ENCODE measurements at places on chromosomes 1 and 21.

DNA sequence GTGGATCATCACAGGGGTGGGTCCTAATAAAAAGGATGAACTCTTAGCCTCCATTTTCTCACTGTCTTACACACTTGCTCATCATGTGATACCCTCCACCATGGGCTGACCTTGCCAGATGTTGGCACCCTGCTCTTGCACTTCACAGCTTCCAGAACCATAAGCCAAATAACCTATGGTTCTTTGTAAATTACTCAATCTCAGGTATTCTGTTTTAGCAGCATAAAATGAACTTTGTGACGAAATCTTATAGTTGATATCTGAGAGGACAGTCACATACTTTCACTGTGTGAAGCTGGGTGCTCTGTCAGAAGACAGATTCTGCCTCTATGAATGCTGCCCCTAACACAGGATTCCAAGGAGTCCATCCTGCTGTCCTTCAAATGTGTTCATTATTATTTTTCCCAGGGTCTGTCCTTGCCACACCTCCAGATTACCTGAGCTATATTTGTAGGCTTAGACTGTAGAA, 13.8 kb downstream of the DUSP10 start:
- DNase-seq, result no peak

GRCh38 chr1:162772571-162773154, 17.8 kb upstream of the HSD17B7 start:
- DNase-seq, result no peak

DNA sequence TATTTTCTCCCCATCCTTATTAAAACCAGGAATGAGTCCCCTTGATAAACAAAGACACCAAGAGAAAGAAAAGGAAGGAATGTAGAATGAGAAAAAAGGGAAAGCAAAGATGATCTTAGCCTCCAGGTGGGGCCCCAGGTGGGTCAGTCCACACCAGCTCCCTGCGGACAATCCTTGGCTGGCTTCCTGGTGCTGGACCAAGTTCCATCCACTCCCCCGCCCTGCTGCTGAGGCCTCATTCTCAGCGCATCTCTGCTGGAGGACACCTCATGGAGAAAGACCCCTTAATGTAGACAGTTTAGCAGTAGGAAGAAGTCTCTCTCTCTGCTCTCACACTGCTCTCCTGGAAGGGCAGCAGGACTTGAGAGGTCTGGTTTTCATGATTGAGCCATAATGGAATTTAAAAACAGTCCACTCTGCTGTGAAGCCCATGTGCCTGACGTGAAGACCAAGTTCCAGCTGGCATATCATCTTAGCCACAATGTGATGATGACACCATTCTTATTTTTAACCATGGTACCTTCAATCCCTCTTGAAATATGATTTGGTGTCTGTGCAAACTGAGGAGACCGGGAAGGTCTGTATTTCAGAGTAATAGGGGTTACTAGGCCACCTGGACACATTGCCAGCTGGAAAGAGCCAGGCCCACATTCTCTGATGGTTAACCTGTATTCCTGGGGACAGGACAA, 83.1 kb downstream of the WLS start:
- no peak for DNase-seq

DNA sequence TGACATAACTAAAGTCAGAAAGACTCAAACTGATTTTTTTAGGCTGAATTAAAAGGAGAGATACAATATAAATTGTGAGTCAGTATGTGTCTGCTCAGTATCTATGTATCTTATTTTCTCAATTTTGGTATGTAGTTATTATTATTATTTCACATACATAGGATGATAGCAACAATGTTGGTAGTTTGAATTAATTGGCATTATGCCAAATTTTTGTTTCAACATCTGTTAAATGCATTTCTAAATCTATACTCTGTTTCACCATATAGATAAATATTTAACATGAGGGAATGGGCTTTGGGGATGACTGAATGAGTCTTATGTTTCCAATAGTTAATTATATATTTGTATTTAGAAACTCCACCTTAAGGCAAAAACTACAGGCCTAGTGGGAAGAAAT, 12.6 kb upstream of the HMCN1 start:
- no peak for DNase-seq

DNA sequence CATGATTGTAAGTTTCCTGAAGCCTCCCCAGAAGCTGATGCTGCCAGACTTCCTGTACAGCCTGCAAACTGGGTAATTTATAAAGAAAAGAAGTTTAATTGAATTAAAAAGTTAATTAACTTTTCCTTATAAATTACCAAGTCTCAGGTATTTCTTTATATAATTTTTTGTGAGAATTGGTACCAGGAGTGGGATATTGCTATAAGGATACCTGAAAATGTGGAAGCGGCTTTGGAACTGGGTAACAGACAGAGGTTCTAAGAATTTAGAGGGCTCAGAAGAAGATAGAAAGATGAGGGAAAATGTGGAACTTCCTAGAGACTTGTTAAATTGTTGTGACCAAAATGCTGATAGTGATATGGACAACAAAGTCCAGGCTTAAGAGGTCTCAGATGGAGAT, 163.1 kb downstream of the PTPRU start:
- no peak for DNase-seq

GRCh38 chr1:185813401-185813979, 79.3 kb downstream of the HMCN1 start:
- DNase-seq, result peak; percentile 41

- no peak for DNase-seq
Measured at GRCh38 chr1:67700692-67701410, 15.8 kb downstream of the GADD45A start.

GRCh38 chr1:76951153-76951552, 83.9 kb downstream of the ST6GALNAC5 start:
- no peak for DNase-seq

DNA sequence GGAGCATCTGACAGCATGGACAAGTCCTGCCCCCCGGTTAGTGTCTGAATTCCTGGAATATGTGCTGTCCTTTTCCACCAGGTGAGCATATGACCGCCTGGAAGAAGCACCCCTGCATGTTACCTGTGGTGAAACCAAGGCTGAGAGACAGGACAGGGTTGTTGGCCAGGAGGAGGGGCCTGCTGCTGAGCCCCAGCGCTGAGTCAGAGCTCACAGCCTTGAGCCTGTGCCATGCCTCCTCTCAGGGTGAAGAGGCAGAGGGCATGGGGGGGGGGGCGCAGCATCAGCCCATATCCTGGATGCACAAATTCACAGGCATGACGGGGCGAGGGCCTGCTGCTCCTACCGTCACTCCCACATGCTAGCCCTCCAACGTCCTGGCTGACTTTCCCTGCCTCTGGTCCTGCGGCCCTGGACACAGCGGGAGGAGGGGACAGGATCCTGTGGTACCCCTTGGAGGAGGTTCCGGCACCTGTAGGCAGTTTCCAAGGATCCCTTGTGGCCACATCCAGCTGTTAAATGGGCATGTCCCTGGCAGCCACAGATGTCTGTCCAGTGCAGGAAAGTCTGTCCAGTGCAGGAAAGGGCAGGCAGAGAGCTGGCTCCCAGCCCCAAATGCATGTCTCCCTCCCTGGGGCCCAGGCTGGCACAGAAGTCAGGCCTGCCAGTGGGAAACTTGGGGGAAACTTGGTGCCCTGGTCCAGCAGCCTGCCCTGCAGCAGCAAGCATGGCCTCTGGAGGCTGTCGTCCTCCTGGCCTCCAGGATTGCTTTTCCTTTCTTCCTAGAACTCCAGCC, 23.9 kb downstream of the TTC34 start:
- DNase-seq, result no peak

DNA sequence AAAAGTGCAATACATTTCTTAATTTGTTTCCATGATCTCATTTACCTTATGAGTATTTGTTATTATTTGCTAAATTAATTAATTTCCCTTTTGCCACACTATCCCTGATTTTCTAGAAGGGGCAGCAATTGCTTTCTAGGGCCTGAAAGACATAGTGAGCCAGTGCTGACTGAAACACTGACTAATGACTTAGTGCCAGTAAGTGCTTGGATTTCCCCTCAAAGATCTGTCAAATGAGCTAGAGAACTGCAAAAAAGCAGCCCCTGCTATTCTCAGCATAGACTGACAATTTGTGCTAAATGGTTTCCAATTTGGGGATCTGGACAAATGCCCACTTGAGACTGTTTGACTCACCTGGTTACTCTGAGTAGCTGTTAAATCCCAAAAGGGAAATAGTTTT, 35.6 kb upstream of the USH2A start:
- DNase-seq, result no peak

GRCh38 chr1:179048339-179049124, 22.8 kb downstream of the FAM20B start:
- DNase-seq, result no peak

- DNase-seq, result no peak
Measured at GRCh38 chr1:188155261-188155660, 1326.5 kb downstream of the PLA2G4A start.

GRCh38 chr1:117166076-117166475, 44.5 kb upstream of the TRIM45 start:
- DNase-seq, result no peak

DNA sequence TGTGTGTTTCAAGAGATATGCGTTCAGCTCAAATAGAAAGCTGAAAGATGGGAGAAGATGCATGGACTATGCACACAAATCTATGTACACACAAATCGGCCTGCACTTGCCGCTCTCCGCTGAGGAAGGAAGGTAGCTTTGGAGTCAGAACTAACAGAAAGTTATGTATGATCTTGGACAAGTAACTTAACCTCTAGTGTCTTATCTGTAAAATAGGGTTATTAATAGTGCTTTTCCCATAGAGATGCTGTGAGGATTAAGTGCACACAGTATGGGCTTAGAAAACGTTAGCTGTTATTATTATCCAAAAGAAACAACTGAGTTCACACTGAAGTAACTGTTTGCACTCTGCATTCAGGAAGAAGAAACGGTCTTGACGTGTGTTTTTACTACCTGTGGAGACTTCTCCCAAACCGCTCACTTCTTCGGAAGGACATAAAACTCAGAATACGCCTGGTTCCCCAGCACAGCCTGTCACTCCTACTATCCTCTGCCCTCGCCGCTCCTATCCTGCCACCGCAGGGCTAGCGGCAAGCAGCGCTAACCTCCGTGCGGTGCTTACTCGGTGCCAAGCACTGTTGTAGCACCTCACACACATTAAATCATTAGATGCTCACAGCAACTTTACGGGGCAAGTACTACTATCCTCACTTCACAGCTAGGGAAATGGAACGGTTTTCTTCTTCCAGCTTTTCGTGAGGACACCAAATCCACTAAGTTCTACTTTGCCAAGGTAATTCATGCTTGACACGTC, 1.3 kb downstream of the TGFBR3 start:
- DNase-seq, result peak; percentile 25
